ENCODE measurements at places on chromosomes 11 and 22.

DNA sequence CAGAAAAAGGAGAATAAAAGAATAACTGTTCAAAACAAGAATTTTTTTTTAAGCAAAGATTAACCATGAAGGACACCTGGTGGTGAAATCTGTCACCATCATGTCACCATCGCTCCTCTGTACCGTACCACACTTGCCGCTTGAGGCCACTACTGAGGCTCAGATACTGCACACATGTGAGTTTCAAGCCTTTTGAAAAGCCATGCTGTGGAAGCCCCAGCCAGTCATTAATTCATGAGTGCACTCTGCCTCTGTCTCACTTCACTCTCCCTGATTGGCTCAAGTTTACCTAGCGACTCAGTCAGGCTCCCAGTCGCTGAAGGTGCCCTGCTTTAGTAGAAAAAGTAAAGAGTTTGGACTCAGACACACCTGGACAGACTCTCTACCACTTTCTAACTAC lies 6.6 kb upstream of the MS4A12 start:
- DNase-seq: no peak

DNA sequence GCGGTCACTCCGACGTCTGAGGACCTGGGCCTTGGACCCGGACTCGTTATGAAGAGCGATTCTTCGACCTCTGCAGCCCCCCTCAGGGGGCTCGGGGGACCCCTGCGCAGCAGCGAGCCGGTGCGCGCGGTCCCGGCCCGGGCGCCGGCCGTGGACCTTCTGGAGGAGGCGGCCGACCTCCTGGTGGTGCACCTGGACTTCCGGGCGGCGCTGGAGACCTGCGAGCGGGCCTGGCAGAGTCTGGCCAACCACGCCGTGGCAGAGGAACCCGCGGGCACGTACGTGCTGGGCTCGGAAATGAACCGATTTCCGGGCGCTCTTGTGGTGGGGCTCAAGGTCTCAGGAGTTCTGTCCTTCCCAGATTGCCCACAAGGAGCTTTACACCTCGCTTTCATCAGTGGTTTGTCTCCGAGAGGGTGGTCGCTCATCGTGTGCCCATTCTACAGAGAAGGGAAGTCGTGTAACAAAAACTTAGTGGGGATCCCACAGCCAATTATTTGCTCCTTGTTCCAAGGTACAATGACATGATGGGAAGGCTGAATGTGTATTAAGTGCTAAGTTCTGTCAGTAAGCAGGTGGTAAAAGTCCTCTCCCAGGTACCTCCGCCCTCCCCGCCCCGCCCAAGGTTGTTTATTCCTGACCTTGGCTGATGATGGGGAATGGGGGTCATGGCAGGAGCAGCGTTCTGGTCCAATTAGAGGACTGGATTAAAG lies 695 bp downstream of the PEX26 start:
- peak; percentile 40 for DNase-seq

- DNase-seq: no peak
Observed at GRCh38 chr22:23692598-23693291, 1.9 kb downstream of the RGL4 start.

- no peak for DNase-seq
Observed at GRCh38 chr11:47233051-47233450, 15.6 kb downstream of the ACP2 start.

DNA sequence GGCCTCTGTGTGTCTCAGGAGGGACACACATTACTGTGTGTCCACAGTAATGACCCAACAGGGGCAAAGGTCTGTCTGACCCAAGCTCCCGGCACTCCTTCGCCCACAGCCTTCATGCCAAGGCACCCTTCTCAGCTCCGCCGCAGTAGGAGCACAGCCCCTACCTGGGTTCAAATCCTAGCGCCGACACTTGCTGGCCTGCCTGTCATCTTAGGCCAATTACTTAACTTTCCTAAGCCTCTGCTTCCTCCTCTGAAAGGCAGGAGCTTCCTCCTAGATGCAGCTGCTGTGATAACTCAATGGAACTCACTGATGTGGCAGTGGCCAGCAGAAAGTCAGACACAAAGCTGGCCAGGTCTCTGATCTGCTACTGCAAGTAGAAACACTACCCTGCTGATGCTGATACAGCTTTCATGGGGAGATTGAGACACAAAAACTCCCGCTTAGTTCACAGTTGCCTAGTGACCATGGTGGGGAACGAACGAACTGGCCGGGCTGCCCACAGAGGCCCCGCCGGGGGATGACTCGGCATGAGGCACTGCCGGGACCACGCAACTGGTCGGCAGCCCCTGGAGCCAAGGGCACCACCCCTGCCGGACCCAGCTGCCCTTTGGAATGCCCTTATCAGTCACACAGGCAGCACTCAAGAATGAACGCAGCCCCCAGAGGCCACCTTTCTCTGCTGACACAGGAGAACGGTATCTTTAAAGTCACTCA lies 8.1 kb downstream of the EHD1 start:
- peak; percentile 82 for DNase-seq

GRCh38 chr11:7077101-7077500 lies 11.7 kb upstream of the RBMXL2 start:
- peak; percentile 15 for DNase-seq

DNA sequence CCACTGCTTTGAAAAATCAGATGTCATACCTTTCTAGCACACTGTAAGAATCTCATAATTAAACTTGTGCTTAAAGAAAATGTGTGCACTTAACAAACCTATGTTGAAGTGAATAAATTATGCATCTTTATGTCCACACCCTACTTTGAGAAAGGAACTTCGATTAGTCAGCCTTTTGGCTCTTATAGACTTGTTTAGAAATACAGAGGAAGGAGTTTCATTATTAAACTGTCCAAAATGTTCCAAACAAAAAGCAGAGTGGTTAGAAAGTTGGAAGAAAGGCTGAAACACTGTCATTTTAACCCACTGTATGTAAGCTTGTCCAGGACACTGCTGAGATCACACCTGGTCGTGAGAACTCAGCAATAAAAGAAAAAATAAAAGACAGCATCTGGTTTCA lies 863.2 kb upstream of the CHORDC1 start:
- no peak for DNase-seq

DNA sequence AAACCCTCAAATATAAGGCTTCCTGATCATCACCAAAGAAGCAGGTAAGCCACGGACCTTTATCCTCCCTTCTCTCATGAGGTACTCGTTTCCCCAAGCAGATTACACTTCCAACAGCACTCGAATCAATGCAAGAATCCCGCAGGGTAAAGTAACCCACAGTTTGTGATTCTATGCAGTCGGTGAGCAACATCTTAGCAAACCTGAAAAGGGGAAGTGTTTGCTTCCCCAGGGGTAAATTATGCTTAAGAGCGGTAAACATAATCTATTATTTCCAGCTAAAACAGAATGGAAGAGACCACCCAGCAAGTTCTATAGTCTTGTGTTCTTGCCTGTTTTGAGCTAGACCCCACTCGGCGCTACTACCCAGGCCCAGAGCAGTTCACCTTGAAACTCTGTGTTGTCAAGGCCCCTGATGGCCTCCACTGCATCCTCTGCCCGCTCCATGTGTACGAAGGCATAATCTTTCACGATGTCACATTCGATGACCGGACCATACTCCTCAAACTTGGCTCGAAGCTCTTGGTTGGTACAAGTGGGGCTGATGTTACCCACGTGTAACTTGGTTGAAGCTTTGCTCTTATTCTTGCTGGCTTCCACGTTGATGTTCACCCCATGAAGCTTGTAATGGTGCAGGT lies 1.3 kb downstream of the RBM4B start:
- no peak for DNase-seq

DNA sequence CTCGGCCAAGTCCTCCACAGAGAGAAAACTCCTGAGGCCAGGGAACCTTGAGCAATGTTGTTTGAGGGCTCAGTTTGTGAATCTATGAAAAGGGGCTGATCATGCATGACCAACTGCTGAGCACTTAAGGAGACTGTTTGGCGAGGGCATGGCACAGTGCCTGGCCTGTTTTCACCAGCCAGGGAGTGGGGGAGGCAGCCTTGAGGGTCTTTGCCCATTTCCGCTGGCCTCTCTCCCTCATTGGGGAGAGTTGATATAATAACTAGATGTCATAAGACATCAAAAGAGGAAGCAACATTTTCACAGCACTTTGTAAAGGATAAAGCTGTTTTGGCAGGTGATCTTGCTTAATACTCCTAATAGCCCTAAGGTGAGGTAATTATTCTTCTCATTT lies 110.6 kb downstream of the TP53I11 start:
- DNase-seq: no peak

GRCh38 chr11:123227763-123228495 lies 32.9 kb upstream of the CLMP start:
- no peak for DNase-seq

GRCh38 chr22:18929459-18929858 lies 6.6 kb downstream of the PRODH start:
- DNase-seq: no peak

GRCh38 chr22:27734066-27734465 lies 67.5 kb downstream of the MN1 start:
- DNase-seq: no peak

DNA sequence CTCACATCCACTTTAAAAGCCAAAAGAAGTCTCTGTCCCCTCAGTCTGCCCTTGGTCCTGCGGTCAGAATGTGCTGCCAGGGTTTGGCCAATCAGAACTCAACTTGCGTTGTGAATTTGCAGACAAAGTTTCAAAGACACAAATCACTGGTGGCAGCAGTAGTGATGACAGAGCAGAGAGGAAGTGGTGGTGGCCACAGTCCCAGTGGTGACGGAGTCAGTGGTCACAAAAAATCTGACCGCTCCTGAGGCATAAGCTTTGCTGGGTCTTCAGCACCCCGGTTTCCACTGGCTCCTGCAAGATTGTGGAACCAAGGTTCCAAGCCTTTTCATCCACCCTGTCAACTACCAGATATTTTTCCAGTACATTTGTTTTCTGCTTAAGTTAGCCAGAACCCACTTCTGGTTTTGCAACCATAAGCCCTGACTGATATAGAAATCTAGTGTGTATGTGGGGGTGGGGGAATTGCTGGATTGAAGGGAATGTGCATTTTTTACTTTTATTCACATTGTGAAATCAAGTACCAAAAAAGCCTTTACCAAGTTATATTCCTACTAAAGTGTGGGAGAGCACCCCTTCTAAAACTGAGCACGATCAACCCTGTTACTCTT lies 112.3 kb downstream of the TMPRSS5 start:
- DNase-seq: peak; percentile 72

DNA sequence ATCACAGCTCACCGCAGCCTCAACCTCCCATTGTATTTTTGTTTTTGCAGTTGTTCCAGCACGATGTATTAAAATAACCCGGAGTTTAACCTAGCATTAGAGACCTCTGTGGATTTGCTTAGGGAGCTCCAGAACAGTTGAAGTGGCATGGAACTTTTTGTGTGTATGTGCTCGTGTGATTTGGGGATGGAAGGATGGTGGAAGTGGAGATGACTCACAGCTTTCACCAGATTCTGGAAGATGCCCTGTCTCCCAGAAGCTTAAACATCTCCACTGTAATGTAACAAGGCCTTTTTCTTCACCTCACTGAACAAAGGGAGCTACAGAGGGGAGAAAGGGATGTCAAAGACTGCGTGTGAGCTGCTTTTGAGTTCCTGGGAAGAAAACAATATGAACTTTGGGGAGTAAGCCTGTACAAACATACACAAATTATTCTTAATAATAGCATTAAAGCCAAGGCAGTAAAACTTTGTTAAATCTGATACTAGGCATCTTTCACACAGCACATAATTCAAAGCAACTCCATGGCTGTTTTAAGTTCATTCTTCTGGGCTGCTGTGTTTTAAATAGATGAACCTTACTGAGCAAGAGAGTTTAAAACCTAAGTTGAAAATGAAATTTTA lies 226.4 kb downstream of the ADAMTS15 start:
- no peak for DNase-seq

- no peak for DNase-seq
Observed at GRCh38 chr22:46893281-46894020, 131.0 kb downstream of the TBC1D22A start.

- no peak for DNase-seq
Observed at GRCh38 chr22:47439643-47440265, 677.3 kb downstream of the TBC1D22A start.

- no peak for DNase-seq
Observed at GRCh38 chr11:125465701-125466100, 30.4 kb downstream of the FEZ1 start.

GRCh38 chr11:43936076-43936475 lies 6.4 kb upstream of the C11orf96 start:
- DNase-seq: no peak

- no peak for DNase-seq
Observed at GRCh38 chr11:96157517-96157873, 185.5 kb downstream of the MAML2 start.

DNA sequence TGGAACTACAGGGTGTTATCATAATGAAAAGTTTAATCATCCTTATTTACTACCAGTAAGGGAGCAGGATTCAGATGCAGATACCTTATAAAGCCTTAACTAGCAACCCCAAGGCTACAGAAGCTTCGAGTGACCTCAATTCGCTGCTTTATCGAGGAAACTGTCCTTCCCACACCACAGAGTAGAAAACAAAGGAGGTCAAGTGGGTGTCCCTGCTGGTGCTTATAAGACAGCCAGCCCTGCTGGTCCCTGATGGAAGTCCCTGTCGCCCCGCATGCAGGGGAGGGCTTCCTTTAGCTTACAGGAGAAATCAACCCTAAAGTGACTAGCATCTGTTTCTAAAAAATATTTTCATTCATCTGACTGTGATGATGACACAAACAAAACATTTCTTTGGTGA lies 7.3 kb downstream of the MN1 start:
- DNase-seq: no peak

Measured in AG20443 (cell line).